ENCODE measurements at places on chromosomes 12 and 14.

- DNase-seq, result no peak
These were observed 571.4 kb downstream of the NOVA1 start for GRCh38 chr14:26026384-26026783.

- no peak for DNase-seq
These were observed 879.7 kb downstream of the GALC start for GRCh38 chr14:87113286-87113685.

DNA sequence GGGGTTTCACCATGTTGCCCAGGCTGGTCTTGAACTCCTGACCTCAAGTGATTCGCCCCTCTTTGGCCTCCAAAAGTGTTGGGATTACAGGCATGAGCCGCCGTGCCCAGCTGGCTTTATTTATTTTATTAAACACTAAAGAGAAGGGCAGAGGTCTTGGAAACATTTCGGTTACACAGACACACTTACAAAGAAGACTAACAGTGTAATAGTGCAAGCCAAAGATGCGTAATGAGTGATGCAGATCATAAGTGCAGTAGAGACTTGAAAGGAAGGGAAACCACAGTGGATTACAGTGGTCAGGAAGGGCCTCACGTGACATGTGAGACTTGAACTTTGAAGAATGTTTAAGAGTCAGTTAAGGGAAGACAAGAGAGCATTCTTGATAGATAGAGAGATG, 33.9 kb upstream of the CDK17 start:
- DNase-seq, result peak; percentile 90

GRCh38 chr14:83312511-83312910, 1778.9 kb upstream of the SEL1L start:
- DNase-seq, result no peak

GRCh38 chr12:48979602-48980388, 1.7 kb downstream of the WNT1 start:
- DNase-seq, result no peak

DNA sequence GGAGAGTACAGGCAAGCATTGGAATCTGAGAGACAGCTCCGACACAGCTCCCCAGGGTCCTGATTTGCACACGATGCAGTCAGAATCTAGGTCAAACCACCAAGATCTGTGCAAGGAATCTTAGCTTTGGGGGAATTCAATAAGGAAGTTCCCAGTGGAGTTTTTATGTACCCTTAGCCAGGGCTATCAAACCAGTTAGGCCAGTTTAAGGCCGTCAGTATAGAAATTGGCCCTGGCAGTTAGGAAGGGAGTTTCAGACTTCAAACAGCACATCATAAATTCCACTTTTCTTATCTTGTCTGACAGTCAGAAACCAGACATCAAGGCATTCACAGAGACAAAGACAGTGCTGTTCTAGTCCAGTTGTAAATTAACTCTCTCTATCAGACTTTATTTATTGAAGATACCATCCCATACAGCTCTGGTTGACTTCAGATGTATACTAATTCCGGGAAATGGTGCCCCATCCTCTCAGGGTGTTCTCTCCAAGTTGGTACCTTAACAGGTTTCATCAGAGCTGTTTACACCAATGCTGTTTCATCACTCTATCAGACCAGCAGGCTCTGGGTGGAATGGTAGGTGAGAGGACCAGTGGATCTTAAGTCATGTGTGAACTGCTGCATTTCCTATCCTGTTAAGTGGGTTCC, 157.5 kb upstream of the ATF7IP start:
- no peak for DNase-seq

GRCh38 chr14:105485739-105486162, 935 bp upstream of the CRIP1 start:
- peak; percentile 59 for DNase-seq

All from activated CD4-positive, alpha-beta T cell treated with anti-CD3 and anti-CD28 coated beads, Interleukin-2, Interleukin-6, amounts not matched to agents 100 ng/mL and 50 ng/mL, durations not matched to agents 16 hours and 8 hours (primary cell).